ENCODE measurements at places on chromosomes 2 and 18.

DNA sequence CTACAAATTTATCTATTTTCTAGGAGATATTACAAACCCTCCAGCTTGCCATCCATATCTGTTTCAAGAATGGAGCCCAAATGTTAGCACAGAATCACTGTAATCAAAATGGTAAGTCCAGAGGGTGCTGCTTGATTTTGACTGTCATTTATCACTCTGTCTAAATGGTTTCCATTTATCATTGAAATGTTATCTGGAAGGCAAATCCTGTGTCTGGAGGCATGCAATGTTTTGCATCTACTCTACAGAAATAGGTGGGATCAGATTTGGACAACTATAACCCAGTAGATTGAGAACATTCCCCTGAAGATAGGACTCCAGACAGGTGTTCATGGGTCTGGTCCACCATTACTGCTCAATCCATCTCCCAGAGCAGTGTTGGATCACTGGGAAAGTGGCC is 128.7 kb downstream of the MAIP1 start:
- no peak for DNase-seq

- DNase-seq = no peak
These were observed 140.4 kb upstream of the VRK2 start for GRCh38 chr2:57906152-57906732.

DNA sequence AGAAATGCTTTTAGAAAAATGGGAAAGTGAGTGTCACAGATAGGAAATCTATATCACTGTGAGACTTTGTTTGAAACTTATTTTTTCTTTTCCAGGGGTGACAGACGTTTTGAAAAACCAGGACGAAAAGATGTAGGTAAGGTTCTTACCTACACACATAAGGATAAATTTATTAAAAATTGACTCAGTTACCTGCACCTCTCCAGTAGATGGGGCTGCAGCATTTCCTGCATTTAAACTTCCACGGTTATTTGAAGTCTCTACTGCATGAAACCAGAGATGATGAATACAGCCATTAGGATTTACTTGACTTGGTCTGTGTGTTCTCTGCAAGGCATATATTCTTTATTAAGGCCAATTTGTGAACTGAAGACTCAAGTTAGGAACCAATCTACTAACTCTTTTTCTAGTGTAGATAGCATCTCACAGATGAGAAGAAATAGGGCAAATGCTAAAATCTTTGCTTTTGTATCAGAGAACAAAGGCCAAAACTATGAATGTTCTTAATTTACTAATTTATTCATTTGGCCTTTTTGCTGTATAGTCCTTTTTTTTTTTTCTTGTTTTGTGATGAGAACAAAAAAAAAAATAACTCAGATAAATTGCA is 15.0 kb downstream of the KCNJ13 start:
- DNase-seq = no peak

DNA sequence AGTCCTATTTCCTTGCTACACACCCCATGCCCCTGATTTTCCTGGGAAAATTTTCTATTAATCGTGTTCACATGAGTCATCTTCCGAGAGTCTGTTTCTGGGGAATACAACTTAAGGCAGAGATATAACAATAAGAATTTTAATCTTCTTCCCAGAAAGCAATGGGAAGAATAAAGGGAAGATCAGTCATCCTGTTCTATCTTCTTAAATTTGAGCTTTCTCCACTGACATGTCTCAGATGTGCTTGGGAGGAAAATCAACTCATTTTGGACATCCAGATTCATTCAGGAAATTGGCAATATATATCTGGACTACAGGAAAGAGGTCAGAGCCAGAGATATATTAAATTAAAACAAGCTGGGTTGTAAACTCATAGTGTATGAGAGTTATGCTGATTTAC is 62.3 kb upstream of the SPAG16 start:
- DNase-seq = no peak

DNA sequence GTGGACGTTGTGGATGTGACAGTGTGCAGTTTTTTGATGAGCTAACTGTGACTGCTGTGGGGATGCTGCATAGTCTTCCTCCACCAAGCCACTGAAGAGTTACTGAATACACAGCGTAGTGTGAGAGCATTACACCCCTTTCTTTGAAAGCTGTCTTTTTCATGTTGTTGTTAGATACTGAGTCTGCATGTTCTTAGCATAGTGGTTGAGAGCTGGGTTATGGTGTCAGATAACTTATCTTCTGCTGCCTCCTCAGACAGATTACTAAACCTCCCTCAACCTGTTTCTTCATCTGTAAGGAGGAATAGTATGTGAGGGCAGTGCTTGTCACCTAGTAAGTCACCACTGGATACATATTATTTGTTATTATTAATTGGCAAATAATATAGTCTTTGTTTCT is 63.2 kb downstream of the CEP192 start:
- DNase-seq = no peak

- no peak for DNase-seq
These were observed 32.4 kb upstream of the IL1R1 start for GRCh38 chr2:102110171-102110570.

GRCh38 chr2:17518212-17519154 is at the start of gene RAD51AP2:
Gene RAD51AP2, minus strand, starts transcription at chr2:17518440. Its CDS starts 25 bp downstream, at chr2:17518415.
- no peak for DNase-seq

DNA sequence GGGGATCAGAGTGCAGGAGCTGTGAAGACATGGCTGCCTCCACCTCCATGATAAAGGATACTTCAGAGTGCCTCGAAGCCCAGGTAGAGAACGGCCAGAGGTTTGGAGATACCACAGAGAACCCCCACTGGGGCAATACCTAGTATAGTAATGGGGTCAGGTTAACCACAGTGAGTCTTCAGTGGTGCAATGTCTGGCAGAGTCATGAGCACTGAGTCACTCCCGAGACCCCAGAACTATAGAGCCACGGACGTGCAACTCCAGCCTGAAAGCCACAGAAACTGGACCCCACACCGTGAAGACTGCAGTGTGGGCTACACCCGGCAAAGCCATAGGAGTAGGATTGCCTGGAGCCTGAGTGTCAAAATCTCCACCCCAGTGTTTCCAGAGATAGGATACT is 746.6 kb downstream of the CBLN2 start:
- no peak for DNase-seq

DNA sequence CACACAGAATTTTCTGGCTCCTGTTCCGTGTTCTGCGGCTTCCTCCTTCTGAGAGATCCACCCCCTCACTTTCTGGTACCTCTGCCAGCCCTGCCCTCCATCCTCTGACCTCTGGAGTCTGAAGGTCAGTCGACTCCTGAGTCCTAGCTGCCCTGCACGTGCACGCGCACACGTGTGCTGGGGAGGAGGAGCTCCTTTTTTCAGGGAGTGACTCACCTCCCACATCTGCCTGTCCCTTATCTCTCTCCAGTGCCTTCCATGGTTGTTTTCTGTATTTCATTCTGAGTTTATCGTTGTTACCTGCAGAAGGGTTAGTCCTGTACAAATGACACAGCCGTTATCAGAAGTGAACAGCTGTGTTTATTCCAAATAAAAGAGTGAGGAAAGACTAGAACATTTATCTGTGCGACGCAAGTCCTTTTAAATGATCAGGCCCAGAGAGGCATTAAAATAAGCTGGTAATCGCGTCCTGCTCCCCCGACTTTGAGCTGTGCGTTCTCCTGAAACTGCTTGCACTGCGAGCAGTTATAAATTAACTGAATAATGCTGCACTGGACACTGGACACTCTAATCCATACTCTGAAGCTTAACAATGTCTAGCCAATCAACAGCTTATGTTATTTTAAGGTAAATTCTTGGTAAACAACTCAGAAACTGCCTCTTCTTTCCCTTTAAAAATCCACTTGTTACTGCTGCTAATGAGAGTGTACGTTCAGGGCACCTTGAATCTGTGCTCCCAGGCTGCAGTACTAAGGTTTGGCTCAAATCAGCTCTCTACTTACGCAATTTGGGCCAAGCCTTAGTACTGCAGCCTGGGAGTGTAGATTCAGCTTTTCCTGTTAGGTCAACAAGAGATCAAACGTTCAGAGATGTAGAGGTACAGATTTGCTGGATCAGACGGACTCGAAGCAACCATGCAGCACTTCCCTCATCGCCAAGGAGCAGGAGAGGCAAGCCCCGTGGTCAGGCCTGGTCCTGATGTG is 72.5 kb downstream of the GALR1 start:
- DNase-seq = no peak

- DNase-seq = no peak
These were observed 16.0 kb upstream of the RPE start for GRCh38 chr2:209986415-209986814.

DNA sequence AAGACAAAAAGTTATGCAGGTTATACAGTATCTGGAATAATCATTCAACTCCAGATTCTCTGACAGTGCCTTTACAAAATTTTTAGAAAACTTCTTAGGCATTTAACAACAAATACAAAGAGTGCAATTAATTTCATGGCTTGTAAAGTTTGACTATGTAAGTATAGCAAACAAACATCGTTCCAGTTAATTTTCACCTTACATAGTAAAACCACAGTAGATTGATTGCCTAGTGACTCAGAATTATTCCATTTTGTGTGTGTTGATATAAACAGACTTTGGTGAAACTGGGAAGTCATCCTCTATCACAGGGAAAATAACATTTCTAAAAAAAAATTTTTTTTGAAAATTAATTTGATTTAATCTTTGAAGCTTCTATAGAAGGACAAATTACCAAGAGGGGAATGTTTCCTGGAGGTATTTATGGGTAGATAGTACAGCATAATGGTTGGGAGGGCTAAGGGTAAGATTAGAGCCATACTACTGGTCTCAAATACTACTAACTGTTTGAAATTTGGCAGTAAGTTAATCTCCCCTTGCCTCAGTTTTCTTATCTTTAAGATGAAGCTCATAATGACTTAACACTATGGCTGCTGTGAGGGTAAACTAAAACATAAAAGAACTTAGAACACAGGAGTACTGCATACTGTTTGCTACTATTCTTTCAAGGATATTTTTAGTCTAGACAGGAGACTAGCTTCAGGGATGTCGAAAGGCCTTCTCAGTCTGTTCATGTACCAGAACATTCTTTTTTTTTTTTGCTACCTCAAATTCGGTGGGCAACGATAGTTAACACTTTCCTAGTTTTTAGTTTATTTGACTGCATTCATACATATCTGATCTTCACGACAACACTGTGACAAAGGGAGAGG is 19.6 kb downstream of the NDUFAF7 start:
- DNase-seq = no peak

DNA sequence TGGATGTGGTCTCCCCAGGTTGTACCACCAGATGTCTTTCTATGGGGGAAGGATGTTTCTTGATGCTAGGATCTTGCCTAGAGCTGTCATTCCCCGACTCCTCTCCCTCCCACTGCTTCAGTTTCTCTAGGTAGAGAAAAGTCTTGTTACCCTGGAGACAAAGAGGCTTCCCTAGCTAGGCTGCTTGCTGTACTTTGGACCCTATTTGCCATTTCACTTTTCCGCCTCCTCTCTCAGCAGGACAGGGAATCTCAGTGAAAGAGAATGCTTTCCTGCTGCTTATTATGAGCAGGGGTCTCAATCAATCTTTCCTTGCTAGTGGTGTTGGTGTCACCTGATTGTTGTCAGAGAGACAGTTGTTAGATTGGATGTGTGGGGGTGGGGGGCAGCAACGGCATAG is 818.8 kb upstream of the GYPC start:
- peak; percentile 8 for DNase-seq

- DNase-seq = no peak
These were observed 86.8 kb downstream of the GPD2 start for GRCh38 chr2:156522864-156523440.

DNA sequence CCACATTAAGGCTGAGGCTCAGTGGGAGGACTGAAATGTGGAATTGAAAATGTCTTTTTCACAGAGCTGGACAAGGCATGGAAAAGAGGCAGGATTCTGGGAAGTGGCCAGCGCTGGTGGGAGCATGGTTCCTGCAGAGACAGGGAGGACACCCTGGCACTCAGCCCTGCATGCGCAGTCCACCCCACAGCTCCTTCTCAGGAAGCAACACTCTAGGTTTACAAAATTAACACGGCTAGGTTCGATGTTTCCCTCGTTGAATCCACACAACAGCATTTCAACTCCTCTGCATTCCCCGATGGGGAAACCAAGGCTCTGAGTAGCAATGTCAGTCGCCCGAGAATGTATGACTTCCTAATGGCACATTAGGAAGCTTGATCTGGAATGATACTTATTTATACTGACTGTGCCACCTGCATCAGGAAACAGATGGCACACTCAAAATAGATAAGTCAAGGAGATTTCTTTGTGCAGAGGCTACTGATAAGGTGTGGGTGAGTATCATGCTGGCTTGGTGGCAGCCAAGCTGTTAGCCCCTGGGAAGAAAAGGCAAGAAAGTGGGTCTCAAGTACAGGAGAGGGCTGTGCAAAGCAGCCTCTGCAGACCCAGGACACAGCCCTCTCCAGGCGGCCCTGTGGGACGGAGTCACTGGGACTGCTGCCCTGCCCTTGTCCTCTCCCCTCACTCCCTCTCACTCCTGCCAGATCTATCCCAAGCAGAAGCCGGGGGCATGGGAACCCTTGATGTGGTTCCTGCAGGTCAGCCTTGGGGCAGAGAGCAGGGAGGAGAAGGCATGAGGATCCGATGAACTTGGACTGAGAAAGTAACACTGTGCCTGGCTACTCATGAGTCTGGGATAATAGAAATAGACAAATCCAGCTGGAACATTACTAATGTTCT is 158.4 kb upstream of the FHL2 start:
- no peak for DNase-seq

GRCh38 chr2:241692448-241692847 is 5.8 kb upstream of the DTYMK start:
- DNase-seq = no peak

GRCh38 chr2:215811409-215812345 is 201.7 kb downstream of the MREG start:
- no peak for DNase-seq

GRCh38 chr2:138391946-138392345 is 109.6 kb upstream of the SPOPL start:
- no peak for DNase-seq

DNA sequence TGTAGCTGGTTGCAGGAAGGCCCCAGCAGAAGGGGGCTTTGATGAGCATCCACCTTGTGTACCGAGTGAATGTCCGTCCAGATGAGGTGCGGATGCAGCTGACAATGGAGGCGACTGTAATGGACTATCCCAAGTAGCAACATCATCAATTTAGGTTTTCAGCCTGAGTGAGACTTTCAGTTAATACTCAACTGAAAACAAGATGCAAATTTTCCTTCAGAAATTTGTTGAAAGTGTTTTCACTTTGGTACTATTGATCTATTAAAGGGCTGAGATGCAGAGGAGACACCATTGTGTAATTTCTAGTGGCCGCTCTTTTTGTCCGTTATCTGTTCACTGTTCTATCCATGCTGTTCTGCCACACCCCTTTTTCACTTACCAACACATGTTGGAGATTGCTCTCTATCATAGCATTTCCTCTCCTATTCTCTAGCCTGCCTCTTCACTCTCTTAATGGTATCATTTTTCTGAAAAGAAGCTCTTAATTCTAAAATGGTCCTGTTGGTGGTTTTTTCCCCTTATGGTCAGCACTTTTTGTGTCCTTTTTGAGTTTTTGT is 12.0 kb upstream of the CASP8 start:
- no peak for DNase-seq

- no peak for DNase-seq
These were observed 128.7 kb downstream of the PLA2R1 start for GRCh38 chr2:159933727-159934049.
